ENCODE measurements at places on chromosomes 1 and 21.

- no peak for DNase-seq
Measured at GRCh38 chr1:22471078-22471477, 19.4 kb downstream of the ZBTB40 start.

GRCh38 chr1:6868660-6869380 lies 83.6 kb downstream of the CAMTA1 start:
- DNase-seq, result no peak

DNA sequence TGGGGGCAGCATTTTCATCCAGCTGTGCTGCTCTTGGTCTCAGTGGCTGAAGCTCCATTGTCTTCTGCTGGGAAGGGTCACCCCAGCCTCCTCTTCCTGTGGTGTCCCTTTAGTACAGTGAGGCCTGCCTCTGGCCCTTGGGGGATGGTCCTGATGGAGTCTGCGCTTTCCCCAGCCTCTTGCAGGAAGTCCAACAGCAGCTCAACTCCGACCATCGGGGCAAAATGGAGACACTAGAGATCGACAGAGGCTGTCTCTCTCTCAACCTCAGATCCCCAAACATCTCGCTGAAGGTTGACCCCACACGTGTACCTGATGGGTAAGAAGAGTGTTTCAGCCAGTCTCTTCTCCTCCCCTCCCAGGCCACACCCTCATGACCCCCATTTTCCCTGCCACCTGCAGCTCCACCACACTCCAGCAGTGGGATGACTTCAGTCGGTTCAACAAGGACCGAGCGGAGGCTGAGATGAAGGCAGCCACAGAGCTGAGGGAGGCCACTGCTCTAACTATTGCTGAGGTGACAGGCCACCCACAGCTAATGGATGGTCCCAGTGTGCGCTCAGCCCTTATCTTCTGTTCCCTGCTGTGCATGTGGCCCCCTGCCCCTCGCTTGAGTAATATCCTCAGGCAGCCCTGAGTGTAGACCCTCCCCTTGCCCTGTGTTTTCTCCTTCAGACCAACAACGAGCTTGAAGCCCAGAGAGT lies 2.0 kb upstream of the ADPRS start:
- no peak for DNase-seq

DNA sequence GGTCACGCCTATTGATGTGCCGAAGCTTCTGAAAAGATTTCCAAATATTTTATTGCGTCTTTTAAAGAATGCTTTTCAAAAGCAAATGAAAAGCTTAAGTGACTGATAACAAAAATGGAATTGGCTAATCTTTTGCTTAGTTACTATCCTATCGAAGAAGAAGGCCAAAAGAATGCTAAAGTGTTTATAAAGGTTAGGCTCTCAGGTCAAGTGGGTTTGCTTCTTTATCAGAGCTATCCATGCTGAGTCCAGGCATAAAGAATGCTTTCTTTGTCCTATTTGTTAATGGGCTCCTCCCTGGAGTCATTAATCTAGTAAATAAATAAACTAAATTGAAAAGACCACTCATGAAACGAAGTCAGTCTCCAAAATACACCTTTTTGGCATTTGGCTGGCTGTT lies 133.4 kb upstream of the LYPLAL1 start:
- DNase-seq, result no peak

GRCh38 chr1:18200918-18201317 lies 93.3 kb downstream of the IGSF21 start:
- DNase-seq, result no peak

GRCh38 chr1:21942464-21942863 lies 5.4 kb upstream of the HSPG2 start:
- no peak for DNase-seq

GRCh38 chr1:22126531-22126930 lies 16.4 kb downstream of the WNT4 start:
- DNase-seq, result no peak

DNA sequence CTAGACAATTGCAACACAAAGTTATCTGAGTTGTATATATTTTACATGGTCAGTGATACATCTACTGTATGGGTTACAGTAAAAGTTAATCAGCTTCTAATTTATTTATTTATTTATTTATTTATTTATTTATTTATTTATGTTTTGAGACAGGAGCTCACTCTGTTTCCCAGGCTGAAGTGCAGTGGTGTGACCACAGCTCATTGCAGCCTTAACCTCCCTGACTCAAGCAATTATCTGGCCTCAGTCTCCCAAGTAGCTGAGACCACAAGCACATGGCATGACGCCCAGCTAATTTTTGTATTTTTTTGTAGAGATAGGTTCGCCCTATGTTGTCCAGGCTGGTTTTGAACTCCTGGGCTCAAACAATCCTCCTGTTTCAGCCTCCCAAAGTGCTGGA lies 241.6 kb downstream of the PTPRC start:
- DNase-seq, result no peak

All from CD4-positive, alpha-beta T cell treated with Interleukin-17A for 1 hour (primary cell).